Thoracic aorta (tissue), 2 donors: ENCODE measurements at places on chromosomes 1 and 21.

- no peak for DNase-seq
These were observed 2.3 kb upstream of the SLC9A1 start for GRCh38 chr1:27157194-27157593.

GRCh38 chr1:180909462-180909976, 3.2 kb upstream of the KIAA1614 start:
- DNase-seq: no peak

DNA sequence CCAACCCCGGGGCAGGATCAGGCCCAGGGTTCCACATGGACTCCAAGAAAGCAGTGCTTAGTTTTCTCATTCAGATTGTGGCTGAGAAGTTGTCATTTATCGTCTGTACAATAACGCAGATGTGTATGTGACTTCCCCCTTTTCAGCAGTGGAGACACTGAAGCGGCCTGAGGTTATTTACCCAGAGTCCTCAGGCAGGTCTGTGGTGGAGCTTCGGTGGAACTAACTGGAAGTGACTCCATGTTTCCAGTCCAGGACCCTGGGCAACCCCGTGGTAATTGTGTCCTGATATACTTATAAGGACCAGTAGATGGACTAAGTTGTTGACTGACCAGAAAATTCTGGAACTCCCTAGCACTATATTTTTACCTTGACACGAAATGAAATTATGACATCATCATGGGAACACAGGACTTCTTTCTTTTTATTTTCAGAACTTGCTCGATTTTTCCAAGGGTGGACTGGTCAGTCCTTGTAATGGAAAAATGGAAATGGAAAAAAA, 1.0 kb upstream of the IER5 start:
- DNase-seq: no peak

- no peak for DNase-seq
These were observed 47.3 kb upstream of the CASZ1 start for GRCh38 chr1:10843697-10844096.

- DNase-seq: no peak
These were observed 14.1 kb upstream of the IL10 start for GRCh38 chr1:206786212-206786886.

GRCh38 chr1:180586671-180587155, 27.9 kb downstream of the OVAAL start:
- DNase-seq: no peak

GRCh38 chr1:228944935-228945371, 209.7 kb downstream of the RHOU start:
- no peak for DNase-seq

- DNase-seq: no peak
These were observed 39.5 kb downstream of the TMEM51 start for GRCh38 chr1:15192916-15193550.

- DNase-seq: no peak
These were observed 85.7 kb downstream of the ITPKB start for GRCh38 chr1:226653311-226653921.

GRCh38 chr21:18114810-18115209, 129.8 kb upstream of the CHODL start:
- no peak for DNase-seq

DNA sequence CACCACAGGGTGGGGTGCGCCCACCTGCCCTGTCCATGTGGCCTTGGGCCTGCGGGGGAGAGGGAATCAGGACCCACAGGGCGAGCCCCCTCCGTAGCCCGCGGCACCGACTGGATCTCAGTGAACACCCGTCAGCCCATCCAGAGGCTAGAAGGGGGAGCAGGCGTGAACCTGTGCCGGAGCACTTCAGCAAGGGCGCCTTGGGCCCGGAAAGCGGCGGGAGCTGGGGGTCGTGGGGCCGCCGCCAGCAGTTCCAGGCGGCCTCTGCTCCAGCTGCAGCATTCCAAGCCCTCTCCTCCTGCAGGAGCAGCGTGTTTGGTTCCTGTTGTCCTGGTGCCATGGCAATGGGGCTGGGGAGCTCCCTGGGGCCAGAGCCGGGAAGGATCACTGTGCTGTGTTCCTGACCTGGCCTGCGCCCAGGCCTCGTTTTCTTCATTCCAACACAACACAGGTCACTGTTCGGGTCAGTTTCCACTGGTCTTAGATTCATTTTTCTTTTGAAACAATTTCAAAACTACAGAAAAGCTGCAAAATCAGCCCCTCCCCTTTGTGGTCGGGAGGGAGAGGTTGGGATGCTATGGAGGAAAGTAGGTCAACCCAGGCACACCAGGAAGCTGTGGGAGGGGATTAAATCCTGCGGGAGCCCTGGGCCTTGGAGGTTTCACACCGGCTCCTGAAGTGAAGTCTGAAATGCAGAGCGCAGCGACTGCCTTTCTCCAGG, 18.8 kb downstream of the SLX9 start:
- DNase-seq: peak; percentile 54
